ENCODE measurements at places on chromosomes 13 and 19.

DNA sequence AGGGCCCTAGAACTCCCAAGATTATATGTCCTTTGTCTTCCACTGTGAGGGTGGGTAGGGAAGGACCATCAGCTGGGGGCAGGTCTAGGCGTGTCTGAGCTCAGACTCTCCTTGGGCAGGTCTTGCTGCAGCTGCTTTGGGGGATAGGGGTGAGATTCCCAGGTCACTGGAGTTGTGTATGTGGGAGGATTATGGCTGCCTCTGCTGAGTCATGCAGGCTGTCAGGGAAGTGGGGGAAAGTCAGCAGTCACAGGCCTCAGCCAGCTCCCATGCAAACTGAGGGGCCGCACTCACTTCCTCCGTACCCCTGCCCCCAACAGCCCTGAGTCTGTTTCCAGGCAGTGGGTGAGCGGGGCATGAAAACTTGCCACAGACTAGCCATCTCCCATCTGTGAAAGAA lies 600.8 kb downstream of the DIAPH3 start:
- no peak for DNase-seq

DNA sequence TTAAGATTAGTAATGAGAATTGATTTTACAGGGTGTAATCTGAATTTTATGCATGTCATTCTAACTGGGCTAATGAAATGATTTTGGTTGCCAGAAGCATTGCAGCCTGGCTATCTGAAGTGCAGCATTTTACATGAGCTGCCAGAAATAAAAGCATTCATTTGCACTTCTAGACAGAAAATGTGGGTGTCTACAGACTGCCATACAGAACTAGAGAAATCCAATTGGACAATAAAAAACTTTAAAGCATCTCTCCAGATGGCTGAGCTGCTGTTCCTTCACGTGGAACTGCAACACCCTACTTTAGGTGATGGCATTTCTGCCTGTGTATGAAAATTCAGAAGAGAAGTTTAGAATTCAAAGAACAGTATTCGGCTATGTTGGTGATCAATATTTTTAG lies 450.1 kb upstream of the SLITRK1 start:
- no peak for DNase-seq

- DNase-seq: no peak
These were observed 1464.5 kb upstream of the SLC10A2 start for GRCh38 chr13:104530741-104531140.

DNA sequence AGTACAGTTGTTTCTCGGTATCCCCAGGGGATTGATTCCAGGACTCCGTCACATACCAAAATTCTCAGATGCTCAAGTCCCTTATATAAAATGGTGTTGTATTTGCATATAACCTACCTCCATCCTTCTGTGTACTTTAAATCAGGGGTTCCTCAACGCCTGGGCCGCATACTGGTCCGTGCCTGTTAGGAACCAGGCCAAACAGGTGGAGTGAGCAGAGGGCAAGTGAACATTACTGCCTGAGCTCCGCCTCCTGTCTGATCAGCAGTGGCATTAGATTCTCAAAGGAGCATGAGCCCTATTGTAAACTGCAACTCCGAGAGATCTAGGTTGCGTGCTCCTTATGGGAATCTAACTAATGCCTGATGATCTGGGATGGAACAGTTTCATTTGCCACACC lies 42.2 kb upstream of the KCTD4 start:
- DNase-seq: no peak

- DNase-seq: no peak
These were observed 3.5 kb upstream of the EPHX3 start for GRCh38 chr19:15235781-15236180.

- DNase-seq: no peak
These were observed 24.9 kb downstream of the NFILZ start for GRCh38 chr19:8655340-8655709.

DNA sequence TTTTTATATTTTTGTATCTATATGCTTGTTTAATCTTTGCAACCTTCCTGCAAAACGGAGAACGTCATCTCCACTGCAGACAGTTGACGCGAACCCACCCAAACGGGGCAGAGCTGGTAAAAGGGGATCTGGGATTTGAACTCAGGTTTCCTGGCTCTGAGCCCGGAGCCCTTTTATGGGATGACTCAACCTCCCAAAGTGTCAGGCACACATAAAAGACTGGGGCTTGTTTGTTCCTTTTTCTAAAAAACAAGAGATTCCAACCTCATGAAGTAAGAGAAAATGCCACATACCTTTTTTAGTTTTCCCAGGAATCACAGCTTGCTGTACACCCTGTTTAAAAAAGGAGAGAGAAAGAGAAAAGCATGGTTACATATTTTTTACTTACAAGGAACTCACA lies 78.9 kb downstream of the GADD45B start:
- no peak for DNase-seq

DNA sequence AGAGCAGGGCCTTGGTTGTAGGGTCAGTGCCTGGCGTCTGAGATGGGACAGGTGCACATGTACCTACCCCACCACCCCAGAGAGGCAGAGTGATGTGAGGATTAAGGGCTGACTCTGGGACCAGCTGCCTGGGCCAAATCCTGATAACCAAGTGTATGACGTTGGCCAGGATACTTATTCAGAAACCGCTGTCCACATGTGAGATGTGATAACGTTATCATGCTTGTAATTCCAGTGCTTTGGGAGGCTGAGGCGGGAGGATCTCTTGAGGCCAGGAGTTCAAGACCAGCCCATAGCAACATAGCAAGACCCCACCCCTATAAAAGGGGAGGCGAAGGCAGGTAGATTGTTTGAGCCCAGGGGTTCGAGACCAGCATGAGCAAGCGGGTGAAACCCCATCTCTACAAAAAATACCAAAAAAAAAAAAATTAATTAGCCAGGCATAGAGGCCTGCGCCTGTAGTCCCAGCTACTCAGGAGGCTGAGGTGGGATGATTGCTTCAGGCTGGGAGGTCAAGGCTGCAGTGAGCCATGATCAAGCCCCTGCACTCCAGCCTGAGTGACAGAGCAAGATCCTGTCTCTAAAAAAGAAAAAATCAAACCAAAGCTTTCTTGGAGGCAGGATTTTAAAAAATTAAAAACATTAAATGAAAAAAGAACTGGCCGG lies 10.0 kb downstream of the ADGRE5 start:
- no peak for DNase-seq

- DNase-seq: no peak
These were observed 75.7 kb upstream of the SGCG start for GRCh38 chr13:23105051-23105450.

- no peak for DNase-seq
These were observed 173.2 kb upstream of the TRPC4 start for GRCh38 chr13:38042771-38043170.

GRCh38 chr19:46202872-46203860 lies 26.4 kb upstream of the IGFL1 start:
- DNase-seq: no peak
